Thymus (tissue), 14 donors: ENCODE measurements at places on chromosomes 16 and 17. TPM values are rescaled to one million over a fixed set of nuclear protein-coding genes. Genes with fewer than 3 reads are reported as not detected.

TSNAXIP1 gene
- 0.76 TPM for total RNA-seq

BTBD17 gene
- total RNA-seq, result 0.05 TPM

DRC3 gene
- total RNA-seq, result 1.3 TPM

SKAP1 gene
- total RNA-seq, result 28.8 TPM

PTX4 gene
- total RNA-seq, result 0.05 TPM

PRSS27 gene
- 0.28 TPM for total RNA-seq

SHPK gene
- total RNA-seq, result 6.8 TPM
